Left cardiac atrium (tissue), 4 donors: ENCODE measurements at places on chromosomes 4 and X. TPM values are rescaled to one million over a fixed set of nuclear protein-coding genes. Genes with fewer than 3 reads are reported as not detected.

- DNase-seq, result no peak
These were observed 56.1 kb downstream of the PLS3 start for GRCh38 chrX:115616943-115617563.

DNA sequence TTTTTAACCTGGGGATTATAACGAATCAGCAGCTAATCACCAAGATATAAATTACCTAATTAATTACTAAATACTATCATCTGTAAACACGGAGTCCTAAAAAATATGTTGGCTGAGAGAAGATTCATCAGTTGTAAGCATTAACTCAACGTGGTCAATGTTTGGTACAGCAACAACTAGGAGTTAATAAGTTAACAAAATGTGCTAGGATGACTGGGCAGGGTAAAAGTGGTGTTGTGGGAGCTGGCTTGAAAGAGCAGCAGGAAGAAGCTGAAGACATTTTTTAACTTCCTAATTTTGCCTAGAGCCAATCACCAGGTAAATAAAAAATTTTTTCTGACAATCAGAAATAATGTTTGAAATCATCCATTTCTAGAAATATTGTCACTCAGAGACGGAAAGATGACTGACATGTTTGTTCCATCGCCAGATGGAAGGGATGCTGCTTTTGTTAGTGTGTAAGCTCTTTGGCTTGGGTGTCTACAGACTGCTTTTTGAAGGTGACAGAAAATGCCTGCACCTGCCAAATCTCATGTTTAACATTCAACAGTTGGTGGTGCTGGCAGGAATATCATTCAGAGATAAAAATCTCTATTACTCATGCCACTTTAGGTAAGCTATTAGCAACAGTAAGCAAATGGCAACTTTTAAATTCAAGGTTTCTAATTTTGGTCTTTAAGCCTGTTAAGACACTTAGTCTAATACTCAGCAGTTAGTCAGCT, 1126.9 kb downstream of the STPG2 start:
- no peak for DNase-seq

The CPLX1 gene
- 9.4 TPM for total RNA-seq

The CYP4V2 gene
- 26.6 TPM for total RNA-seq

The CXCL11 gene
- total RNA-seq, result not detected

DNA sequence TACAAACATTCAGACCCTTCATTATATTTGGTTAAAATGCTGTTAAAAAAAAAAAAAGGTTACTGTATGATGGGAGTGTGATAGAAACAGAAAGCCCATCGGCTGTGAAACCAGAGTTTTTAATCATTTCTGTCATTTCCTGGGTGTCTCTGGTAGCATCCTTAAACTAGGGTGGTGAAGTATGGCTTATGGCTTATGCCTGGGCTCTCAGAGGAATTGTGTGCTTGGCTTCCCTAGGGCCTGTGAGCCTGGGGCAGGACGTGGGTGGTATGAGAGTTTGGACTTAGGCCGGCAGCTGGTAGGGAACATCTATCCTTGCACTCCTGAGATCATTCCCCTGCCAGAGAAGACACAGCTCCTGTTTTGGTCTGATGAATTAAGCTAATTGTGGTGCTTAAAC, 52.2 kb downstream of the DCUN1D4 start:
- no peak for DNase-seq

- DNase-seq, result no peak
These were observed 426.2 kb downstream of the PCDH7 start for GRCh38 chr4:31146366-31146765.

DNA sequence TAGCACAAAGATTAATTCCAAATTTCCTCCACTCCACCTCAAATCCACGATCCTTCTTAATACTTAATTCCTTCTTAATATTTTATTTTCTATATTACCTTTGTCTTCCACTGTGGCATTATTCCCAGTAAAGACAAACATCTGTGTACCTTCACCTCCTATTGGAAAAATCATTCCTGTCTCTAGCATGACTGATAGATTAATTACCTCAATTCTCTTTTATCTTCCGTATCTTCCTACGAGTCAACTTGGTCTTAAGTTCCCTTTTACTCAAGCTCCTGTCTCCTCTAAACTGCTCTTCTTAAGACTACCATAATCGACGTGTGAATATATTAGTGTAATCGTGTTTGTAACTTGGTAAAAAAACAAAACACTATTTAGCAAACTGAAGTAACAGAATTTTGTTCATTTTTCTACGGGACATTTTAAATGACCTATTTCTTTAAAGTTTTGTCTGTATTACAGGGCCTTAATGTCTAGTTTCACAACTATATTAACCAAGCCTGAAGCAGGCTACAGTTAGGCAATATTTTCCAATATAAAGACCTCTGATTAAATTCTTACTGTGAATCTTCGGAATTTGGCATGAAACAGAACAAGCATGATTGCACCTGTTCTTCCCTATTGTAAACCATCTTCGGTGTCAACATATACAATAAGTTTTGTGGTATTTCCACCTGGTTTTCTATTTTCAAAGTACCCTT, 1.1 kb upstream of the USP38 start:
- no peak for DNase-seq

DNA sequence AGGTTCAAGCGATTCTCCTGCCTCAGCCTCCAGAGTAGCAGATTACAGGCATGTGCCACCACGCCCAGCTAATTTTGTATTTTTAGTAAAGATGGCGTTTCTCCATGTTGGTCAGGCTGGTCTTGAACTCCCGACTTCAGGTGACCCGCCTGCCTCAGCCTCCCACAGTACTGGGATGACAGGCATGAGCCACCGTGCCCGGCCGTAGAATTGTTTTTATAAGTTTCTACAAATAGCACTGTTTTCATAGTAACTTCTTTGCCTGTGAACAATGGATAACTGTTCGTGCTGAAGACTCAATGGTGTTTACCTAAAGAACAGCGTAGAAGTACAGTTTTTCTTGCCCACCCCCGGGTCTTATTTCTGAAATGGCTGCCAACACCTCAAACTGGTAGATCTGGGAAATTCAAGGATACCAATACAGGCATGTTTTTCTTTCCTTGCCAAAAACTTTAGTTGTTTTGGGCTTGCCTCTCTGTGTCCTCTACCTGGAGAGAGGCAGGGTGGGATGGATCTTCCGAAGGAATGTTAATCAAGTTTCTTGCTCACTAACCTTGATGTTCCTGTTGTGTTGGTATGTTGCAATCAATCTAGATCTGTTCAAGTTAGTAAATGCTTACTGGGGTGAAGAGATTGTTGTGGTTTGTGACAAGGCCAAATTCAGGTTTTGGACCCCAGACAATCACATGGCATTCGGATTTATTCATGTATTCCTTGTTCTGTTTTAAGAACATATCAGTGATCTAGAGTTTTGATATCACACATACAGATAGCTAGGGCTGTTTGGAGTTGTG, 2.8 kb upstream of the RUFY3 start:
- DNase-seq, result no peak

DNA sequence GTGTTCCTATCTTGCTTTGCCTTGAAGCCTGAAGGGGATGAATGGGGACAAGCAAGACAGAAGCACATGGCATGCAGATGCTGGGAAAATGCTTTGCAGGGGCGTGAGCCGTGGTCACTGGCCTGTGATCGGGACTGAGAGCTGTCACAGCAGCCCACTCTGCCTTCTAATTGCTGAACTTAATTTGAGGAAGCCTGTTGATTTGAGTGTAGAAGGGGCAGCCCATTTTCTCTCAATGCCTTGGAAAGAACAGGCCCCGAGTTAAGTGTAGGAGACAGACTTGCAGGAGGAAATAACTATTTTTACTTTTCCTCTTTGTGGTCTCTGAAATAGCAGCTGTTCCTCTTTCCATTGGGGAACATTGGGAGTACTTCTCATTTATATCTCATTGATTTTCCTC, 26.1 kb upstream of the TBC1D1 start:
- no peak for DNase-seq

DNA sequence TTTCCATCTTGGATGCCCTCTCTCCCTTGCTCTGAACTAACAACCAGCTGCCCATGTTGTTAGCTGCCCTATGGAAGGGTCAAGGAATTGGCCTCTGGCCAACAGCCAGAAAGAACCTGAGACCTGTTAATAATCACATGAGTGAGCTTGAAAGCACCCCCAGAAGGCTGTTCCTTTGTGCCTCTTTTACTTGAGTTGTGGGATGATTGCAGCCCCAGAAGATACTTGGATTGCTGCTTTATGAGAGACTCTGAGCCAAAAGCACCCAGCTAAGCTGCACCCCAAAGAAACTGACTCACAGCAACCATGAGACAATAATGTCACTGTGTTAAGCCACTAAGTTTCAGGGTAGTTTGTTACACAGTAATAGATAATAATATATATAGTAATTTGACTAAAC, 73.3 kb downstream of the FRYL start:
- DNase-seq, result no peak

The XAGE2 gene
- total RNA-seq, result not detected

The UBA1 gene
- 101 TPM for total RNA-seq

- DNase-seq, result no peak
These were observed 53.0 kb downstream of the CHST7 start for GRCh38 chrX:46626566-46626965.

The GPR34 gene
- 22.0 TPM for total RNA-seq

DNA sequence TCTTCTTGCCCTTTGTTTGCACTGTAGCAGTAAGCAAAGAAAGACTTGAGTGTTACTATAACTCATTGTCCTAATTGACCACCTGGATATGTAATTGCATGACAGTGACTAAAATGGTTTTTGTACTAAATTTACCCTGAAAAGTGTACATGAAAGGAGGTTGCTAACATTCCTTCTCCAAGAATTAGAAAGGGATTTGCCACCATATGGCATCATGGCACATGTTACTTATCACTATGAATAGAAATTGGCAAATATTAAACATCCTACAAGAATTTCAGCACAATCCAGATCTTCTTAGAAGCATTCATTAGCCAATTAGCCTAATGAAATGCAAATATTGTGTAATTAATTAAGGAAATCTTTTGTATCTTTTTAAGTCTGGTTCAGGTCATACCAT, 834.2 kb downstream of the STPG2 start:
- no peak for DNase-seq

- peak; percentile 54 for DNase-seq
These were observed 37.0 kb upstream of the ZBTB33 start for GRCh38 chrX:120213438-120214265.

DNA sequence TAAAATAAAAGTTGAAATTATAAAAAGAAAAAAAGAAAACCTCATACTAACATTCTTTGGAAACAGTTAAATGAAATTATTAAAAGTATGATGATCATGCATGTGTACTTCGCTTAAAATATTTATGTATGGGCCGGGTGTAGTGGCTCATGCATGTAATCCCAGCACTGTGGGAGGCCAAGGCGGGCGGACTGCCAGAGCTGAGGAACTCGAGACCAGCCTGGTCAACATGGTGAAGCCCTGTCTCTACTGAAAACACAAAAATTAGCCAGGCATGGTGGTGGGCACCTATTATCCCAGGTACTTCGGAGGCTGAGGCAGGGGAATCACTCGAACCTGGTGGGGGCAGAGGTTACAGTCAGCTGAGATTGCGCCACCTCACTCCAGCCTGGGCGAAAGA, 952.2 kb upstream of the FTHL17 start:
- DNase-seq, result no peak

The TMPRSS11A gene
- total RNA-seq, result not detected

The RNF212 gene
- 1.7 TPM for total RNA-seq

The CRMP1 gene
- 1.9 TPM for total RNA-seq

- DNase-seq, result no peak
These were observed 254.2 kb downstream of the ADAMTS3 start for GRCh38 chr4:72314869-72315268.

DNA sequence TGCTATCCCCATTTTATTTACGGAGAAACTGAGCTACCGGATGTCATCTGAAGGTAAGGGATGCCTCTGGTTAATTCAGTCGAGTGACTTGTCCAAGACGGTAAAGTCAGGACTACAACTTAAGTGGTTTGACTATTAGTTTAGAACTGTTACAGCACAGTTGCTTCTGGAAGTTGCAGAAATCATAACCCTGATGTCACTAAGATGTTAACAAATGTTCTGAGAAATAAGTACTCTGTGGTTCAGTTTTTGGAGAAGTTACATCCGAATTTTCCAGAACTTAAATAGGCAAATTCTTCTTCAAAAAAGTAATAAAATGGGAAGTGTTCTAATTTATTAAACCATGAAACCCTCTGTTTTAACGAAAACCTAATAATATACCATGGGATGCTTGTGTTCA, 3.1 kb downstream of the PPA2 start:
- DNase-seq, result no peak

GRCh38 chr4:174214101-174214878, 69.2 kb downstream of the FBXO8 start:
- DNase-seq, result peak; percentile 41

GRCh38 chr4:2102045-2102883, 43.1 kb downstream of the NAT8L start:
- DNase-seq, result no peak

The SATL1 gene
- total RNA-seq, result 0.12 TPM
